WTC11 (cell line): ENCODE measurements at places on chromosomes 7 and 10.

- DNase-seq = no peak
These were observed 16.9 kb downstream of the TAS2R41 start for GRCh38 chr7:143494622-143495021.

GRCh38 chr7:130982160-130982638, 248.2 kb upstream of the KLF14 start:
- DNase-seq = no peak

GRCh38 chr10:101569323-101569621, 18.8 kb downstream of the POLL start:
- DNase-seq = peak; percentile 36

- DNase-seq = no peak
These were observed 61.2 kb upstream of the ARHGAP21 start for GRCh38 chr10:24784923-24785322.

GRCh38 chr7:12747687-12748306, 60.4 kb downstream of the ARL4A start:
- no peak for DNase-seq
